ENCODE measurements at places on chromosomes 12 and 14. TPM values are rescaled to one million over a fixed set of nuclear protein-coding genes. Genes with fewer than 3 reads are reported as not detected.

- DNase-seq, result no peak
Measured at GRCh38 chr12:52584156-52584682, 10.6 kb upstream of the KRT74 start.

DNA sequence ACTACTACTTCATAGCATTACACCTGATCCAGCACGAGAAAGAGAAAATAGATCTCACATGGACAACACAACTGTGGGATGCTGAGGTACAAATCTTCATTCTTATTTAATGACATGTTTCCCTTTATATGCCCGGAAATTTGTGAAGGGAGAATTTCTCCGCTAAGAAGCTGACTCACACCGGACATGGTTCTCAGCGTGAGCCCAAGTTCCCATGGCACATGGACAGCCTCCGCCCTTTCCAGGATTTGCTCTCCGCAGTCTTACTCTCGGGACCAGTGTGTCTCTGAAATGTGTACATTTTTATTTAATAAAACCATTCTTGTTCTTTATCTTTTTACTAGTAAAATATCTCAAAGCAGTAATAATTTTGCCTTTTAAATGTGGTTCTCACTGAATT lies 1154.8 kb downstream of the TMEM121 start:
- no peak for DNase-seq

DNA sequence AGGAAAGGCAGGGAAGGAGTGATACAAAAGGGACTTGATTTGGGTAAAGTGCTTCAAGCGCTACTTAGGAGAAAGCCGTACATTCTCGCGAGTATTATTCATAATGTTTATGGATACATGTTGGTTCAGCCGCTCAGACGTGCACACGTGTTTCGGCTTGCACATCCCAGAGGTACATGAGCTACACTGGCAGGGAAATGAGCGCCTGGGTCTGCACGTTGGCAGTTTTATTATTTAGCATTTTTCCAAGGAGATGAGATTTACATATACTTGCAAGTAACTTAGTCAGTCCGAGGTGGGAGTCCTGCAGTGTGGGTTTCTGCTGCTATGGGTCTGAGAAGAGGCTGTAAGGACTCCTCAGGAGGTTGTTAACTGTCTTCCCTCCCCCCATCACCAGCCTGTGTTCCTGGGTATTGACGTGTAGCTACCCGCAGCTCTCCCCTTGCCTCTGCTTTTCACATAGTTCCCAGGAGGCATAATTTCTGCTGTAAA lies 1.5 kb downstream of the PRKCH start:
- peak; percentile 97 for DNase-seq

DNA sequence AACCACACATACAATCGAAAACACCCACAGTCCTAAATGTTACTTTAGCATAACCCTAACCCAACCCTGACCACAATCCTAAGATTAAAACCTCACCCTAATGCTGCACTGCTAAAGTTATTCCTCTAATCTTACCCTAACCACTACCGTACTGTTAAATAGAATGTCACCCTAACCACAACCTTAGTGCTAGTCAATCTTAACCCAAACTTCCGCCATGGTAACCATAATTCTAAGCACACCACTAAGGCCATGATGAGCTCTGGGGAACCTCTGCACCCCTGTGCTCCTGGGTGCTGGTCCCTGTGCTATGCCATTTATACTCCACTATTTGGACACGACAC lies 38.0 kb downstream of the LTBP2 start:
- no peak for DNase-seq

- DNase-seq, result no peak
Measured at GRCh38 chr12:104498211-104498801, 41.6 kb downstream of the CHST11 start.

- no peak for DNase-seq
Measured at GRCh38 chr12:34356233-34356987, 334.1 kb downstream of the ALG10 start.

GRCh38 chr12:120904197-120904773 lies at the start of gene SPPL3:
Gene SPPL3, minus strand, starts transcription at chr12:120904358. Its CDS starts 491 bp downstream, at chr12:120903867.
- DNase-seq, result peak; percentile 35

DNA sequence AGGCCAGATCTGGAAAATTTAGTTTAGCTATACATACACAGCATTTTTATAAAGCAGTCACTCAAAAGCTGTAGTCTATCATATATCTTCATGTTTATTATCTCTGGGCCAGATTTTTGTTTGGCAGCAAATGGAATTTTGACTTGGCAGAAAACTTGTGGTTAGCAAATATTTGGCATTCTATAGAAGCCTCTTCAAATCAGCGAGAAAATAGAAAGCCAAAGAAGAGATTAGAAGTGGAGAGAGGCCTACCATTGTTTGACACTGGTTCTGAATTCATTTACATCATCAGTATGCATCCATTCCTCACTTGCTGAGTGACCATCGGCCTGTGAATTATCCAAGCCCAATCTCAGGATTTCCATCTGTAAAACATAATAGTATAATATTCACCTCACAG lies 1077.6 kb downstream of the GALC start:
- no peak for DNase-seq

- DNase-seq, result no peak
Measured at GRCh38 chr12:80814453-80814852, 97.7 kb downstream of the MYF5 start.

GRCh38 chr12:117966511-117966910 lies 2.3 kb downstream of the KSR2 start:
- no peak for DNase-seq

DNA sequence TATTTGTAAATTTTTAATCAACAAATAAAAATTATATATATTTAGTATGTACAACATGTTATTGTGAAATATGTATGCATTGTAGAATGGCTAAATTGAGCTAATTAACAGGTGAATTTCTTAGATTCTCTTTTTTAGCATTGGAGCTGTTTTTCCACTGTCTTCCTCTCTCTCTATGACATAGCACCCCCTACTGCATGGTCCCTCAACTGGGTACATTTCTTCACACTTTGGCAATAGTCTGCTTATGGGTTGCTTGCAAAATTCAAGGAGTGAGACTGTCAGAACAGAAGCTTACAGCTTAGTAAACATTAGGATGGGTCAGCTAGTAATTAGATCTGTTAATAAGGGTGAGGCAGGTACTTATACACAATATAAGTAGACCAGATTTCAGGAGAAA lies 658.5 kb upstream of the MGAT4C start:
- peak; percentile 56 for DNase-seq

- no peak for DNase-seq
Measured at GRCh38 chr12:23462546-23462945, 486.9 kb downstream of the SOX5 start.

DNA sequence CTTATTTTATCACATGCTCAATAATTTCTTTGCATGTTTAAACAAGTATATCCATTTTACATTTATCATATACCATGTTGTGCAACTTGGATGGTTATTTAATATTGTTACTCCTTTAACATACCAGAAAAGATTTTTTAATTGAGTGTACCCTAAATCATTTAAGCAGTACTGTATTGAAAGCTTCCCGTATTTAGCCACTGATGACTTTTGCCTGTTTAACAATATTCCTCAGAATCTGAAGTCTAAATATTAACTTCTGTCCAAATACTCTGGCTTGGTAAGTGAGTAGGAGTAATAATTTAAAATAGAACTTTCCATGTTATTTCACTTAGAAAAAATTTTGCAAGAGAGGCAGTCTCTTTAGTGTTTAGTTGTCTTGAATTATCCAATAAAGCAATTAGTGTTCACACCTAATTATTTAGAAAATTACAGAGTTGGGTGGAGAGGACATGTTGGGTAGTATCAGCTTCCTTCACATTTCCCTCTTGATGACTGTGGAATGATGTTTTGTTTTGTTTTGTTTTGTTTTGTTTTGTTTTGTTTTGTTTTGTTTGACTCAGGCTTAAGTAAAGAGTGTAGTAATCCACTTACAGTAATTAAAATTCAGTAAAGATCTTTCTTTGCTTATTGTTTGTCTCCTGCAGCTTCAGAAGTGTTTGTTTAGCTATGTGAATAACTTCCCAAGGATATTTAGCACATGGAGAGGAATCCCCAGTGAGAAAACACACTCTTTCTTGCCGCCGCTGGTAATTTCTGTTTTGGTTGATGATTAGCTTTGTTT lies 59.5 kb downstream of the DAAM1 start:
- peak; percentile 77 for DNase-seq

DNA sequence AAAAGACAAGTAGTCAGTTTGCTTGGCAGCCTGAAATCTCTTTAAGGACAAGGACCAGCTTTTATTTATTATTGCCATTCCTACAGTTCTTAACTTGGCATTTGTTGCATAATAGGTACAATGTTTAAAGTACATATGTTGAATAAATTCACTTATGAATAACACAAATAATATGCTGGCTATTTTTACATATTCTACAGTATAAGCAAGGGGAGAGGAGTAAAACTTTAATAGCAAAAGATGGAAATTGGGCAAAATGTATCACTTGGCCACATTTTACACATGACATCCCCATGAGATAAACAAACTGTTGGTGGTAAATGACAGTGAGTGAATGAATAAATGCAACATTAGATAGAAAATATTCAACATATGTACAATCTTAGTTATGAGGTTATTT lies 333.1 kb downstream of the DIO2 start:
- DNase-seq, result no peak

DNA sequence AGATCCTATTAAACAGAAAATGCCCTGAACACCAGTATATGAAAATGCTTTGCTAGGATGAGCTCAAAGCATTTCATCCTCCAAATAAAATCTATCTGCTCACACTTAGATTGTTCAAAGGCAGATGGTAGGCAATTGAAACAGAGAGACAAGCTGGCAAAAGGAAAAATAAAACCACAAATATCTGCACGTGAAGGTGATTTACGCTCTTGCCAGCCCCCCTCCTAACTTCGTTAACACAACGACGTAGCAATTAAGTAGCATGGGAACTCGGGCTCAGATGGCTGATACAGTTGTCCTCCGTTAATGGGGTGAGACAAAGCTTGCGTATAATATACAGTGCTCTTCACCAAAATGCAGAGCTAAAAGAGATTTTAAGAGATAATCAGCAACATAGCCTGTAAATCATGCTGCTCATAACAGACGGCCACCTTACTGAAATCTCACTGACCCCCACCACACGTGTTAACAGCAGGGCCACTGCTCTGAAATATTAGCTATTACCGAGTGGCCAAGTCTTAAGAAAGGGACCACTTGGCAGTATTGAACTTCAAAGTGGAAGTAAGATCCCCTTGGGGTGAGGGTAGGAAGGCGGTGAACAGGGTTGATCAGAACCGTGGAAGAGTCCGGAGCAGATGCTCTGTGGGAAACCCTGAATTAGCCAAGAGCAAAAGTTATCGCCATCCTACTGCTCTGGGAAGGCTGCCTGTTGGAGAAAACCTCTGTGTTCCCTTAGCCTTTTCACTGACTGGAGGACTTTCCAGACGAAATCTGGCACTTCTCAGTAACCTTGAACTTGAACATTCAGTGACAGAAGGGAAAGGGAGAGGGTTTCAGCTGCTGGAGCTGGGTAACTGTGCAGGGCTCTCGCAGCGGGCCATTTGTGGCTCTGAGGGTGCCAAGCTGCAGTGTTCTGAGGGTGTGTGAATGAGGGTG lies 23.1 kb downstream of the ETV6 start:
- DNase-seq, result no peak

DNA sequence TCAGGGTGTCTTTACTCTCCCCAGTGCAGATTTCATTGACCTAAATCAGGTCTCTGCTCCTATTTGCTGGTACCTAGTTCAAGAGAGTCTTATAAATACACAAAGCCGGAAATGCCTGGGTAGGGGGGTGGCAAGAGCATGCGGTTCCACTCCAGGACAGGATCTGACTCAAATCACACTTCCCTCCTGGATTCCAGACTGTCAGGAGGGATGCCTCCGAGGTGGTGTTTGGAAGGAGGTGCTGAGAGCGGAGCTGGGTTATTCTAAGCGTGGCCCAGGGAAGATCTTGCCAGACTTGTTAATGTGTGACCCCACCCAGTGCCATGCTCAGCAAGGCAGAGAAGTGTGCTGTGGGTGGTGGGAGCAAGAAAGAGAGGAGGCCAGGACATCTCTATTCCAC lies 49.8 kb downstream of the B4GALNT3 start:
- DNase-seq, result peak; percentile 77

- DNase-seq, result peak; percentile 95
Measured at GRCh38 chr14:55705651-55706364, 125.8 kb downstream of the KTN1 start.

DNA sequence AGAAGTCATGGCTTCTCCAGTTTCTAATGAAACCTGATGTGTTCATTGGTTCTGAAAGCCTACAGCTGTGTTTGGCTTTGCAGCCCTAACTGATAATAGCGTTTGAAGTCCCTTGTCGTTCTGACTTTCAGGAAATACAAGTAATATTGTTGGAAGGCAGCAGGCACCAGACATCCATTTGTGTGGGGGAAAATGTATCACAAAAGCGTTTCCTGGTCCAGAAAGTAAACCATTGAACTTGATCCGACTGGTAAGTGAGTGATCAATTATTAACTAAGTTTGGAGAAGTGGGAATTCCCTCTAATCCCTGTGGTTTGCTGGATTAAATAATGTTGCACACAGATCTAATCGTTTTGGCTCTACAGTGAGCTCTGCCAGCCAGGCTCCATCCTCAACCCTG lies 77.3 kb upstream of the LTA4H start:
- no peak for DNase-seq

GRCh38 chr12:90129366-90130030 lies 420.9 kb upstream of the ATP2B1 start:
- peak; percentile 30 for DNase-seq

- DNase-seq, result peak; percentile 36
Measured at GRCh38 chr14:102928412-102929240, 6.2 kb downstream of the AMN start.

GRCh38 chr12:13727707-13728195 lies 253.7 kb downstream of the GRIN2B start:
- peak; percentile 12 for DNase-seq

DNA sequence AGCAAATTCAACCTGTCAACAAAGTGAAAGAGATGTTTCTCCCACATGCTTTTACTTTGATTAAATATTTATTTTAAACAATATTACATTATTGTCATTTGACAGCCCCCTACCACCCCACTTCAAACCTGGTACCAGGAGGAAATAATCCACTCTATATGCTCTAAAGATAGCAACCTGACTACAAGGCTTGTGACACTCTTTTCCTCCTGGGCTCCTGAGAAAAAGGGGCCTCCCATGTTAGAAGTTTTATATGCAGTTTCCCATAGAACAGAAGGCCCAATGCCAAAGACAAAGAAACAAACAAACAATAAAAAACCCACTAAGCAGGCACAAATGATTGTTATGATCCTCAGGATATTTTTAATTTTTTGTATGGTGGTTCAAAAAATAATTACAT lies 73.6 kb downstream of the RPS29 start:
- no peak for DNase-seq

GRCh38 chr14:96095058-96095457 lies 55.9 kb downstream of the C14orf132 start:
- DNase-seq, result no peak

The SPTB gene
- total RNA-seq, result not detected

The SLC35F4 gene
- total RNA-seq, result not detected

The DLGAP5 gene
- 0.38 TPM for total RNA-seq

The ABHD12B gene
- not detected for total RNA-seq

The OAS1 gene
- 4.9 TPM for total RNA-seq

The ESYT1 gene
- total RNA-seq, result 253 TPM

The RND1 gene
- total RNA-seq, result 4.5 TPM

The JDP2 gene
- 63.8 TPM for total RNA-seq

The NXPH4 gene
- total RNA-seq, result 1.9 TPM

The CCDC197 gene
- total RNA-seq, result not detected

The CPNE6 gene
- total RNA-seq, result not detected

The KLRK1 gene
- total RNA-seq, result not detected

The HCAR3 gene
- 0.77 TPM for total RNA-seq

The SYNDIG1L gene
- total RNA-seq, result under 0.01 TPM

The SOX5 gene
- under 0.01 TPM for total RNA-seq

The HSPB8 gene
- total RNA-seq, result 2.4 TPM

Data from bronchial epithelial cell (primary cell).